Ammon's horn (tissue), 1 donor: ENCODE measurements at places on chromosomes 2 and 18.

DNA sequence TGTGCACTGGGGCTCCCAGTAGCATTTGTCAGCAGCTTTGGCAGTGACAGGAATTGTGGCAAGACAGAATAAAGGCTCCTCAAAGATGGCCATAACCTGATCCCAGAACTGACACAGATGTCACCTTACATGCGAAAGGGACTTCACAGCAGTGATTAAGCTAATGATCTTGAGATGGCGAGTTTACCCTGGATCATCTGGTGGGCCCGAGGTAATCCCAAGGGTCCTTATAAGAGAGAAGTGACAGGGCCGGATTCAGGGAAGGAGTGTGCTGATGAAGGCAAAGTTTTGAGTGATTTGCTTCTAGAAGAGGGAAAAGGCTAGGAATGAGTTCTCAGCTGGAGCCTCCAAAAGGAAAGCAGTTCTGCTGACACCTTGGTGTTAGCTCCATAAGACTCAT lies 333.9 kb downstream of the LPIN1 start:
- DNase-seq: no peak

DNA sequence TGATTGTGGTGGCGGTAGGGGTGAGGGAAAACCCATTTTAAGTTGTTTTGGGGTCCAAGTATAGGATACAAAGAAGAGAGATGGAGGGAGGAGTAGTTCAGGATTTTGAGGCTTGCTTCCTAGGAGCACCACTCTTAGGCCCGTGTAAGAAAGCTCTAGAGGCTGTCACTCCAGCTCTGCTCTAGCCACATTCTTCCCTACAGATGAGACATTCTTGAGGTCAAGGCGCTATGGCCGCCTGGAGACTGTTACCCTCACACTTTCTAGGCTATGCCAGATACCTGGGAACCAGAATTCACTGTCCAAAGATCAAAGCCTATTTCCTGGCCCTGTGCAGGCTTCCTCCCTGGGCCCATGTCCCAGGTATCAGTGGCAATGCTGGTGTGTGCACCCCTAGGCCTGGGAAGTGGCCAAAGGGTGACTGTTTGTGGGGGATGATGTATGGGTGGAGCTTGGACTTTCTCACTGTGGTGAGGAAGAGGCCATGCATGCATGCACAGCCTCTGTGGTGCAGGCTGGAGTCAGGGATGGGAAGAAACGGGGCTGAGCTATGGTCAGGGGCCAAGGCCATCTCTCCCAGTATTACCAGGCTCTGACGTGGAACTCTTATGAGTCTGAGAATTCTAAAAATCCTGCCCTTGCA lies 7.0 kb upstream of the TTL start:
- DNase-seq: no peak

- no peak for DNase-seq
Measured at GRCh38 chr18:49119401-49119800, 168.6 kb upstream of the SMAD7 start.

DNA sequence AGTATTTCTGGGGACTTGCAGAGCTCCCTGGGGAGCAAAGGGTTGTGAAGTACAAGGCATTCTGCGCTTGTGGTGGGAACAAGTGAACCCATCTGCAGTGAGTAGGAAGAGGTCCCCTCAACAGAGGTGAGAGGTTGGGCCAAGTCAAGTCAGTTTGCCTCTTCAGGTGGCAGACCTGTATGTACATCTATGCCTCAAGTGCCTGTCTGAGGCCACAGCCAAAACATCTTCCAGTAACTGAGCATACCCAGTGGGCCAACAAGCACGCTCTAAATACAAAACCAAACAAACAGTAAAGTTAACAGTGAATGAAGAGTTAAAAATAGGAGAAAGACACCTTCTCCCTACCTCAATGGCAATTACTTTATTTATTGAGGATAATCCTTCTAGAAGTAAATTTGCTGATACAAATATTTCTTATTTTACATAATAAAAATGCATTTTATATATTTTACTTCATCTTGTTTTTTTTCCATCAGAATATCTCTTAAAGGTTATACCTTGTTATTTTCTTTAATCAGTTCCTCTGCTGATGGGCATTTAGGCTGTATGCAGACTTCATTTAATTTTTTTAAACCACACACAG lies 2.5 kb downstream of the GYPC start:
- no peak for DNase-seq

GRCh38 chr18:75253784-75254183 lies 43.2 kb downstream of the TSHZ1 start:
- DNase-seq: no peak

- DNase-seq: no peak
Measured at GRCh38 chr18:70332694-70333093, 43.8 kb downstream of the SOCS6 start.

- no peak for DNase-seq
Measured at GRCh38 chr18:47574966-47575365, 323.5 kb upstream of the SKOR2 start.
